SJSA1 (cell line): ENCODE measurements at places on chromosomes 5 and 9.

DNA sequence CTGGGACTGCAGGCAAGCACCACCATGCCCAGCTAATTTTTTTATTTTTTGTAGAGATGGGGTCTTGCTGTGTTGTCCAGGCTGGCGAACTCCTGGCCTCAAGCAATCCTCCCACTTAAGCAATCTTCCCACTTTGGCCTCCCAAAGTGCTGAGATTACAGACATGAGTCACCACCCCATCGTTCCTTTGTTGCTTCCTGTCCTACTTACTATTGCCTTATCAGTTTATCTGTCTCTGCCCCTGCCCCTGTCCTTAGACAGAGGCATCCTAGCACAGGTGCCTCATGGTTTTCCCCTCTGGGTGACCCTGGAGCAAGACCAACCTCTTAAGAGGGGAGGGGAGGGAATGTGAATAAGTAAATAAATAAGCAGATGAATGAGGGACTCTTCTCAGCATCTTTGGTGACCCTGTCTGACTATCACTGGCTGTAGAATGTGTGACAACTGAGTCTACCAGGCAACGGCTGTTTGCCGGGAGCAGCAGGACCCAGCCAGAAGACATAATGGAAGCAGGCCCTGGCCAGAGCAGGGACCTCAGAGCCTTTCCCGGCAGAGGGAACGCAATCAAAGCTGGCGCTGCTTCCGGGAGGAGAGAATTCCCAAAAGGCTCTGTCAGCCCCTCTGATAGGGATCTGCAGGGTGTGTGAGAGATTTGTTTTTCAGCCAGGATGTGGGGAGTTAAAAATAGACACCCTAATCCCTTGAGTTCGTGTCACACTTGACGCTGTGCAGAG lies 43.8 kb upstream of the DAB2IP start:
- DNase-seq: no peak

DNA sequence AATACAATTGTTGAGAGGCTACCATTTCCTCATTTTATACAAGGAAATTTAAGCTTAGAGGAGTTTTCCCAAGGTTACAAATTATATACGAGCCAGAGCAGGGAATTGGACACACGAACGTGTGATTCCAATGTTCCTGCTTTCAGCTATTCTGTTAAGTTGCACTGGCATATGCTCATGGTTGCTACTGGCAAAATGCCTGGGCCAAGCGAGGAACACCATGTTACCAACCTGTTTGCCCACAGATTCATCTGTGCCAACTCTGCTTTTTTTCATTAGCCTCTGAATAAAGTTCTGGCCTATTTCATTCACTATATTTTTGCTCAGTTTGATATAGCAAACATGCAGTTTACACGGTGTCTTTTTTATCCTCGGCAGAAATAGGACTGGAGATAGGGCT lies 5.1 kb upstream of the C5orf46 start:
- no peak for DNase-seq

DNA sequence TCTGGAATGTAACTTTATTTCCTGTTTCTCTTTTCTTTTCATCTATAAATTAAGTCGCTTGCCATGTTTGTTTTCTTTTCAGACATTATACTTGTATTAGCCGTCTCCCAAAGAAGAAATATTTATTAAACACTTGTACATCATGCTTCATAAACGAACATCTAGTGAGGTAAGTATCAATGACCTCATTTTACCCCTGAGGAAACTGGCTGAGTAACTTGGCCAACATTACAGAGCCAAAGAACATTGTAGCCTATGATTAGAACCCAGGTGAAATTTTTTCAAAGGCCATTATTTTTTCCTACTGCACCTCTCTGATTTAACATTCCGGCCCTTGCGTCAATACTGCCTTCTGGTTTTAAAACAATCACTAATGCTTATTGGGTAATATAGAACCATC lies 4.2 kb downstream of the FREM1 start:
- DNase-seq: no peak

GRCh38 chr5:137734962-137735554 lies 831 bp downstream of the KLHL3 start:
- DNase-seq: no peak
